SK-N-MC (cell line): ENCODE measurements at places on chromosomes 13 and 19.

DNA sequence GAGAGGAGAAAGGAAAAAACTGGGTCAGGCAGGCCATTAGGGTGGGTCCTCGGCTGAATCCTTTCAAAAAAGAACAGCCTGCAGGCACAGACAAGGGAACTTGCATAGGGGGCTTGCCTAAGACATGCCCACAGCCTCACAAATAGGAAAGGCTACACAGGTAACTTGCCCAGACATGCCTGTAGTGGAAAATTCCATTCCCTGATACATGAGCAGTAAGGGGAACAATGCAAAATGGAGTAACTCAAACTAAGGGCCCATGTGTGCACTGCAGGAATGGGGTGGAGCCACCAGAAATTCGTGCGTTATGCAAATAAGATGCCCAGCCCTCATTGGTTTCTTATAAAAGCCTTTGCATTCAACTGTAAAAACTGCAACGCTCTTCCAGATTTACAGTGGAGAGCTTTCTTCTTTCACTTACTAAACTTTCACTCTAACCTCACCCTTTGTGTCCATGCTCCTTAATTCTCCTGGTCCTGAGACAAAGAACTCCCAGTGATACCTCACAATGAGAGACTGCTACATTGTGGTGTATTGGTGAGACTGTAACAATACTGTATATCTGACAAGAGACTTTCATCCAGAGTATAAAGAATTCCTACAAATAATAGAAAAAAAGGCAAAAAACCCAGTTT lies 59.5 kb upstream of the SLITRK1 start:
- DNase-seq, result no peak

- DNase-seq, result no peak
Observed at GRCh38 chr13:112777637-112778406, 88.0 kb downstream of the ATP11A start.

- DNase-seq, result no peak
Observed at GRCh38 chr19:2251106-2252054, 2.3 kb downstream of the AMH start.

- DNase-seq, result peak; percentile 62
Observed at GRCh38 chr19:31529121-31529520, 179.9 kb upstream of the TSHZ3 start.

DNA sequence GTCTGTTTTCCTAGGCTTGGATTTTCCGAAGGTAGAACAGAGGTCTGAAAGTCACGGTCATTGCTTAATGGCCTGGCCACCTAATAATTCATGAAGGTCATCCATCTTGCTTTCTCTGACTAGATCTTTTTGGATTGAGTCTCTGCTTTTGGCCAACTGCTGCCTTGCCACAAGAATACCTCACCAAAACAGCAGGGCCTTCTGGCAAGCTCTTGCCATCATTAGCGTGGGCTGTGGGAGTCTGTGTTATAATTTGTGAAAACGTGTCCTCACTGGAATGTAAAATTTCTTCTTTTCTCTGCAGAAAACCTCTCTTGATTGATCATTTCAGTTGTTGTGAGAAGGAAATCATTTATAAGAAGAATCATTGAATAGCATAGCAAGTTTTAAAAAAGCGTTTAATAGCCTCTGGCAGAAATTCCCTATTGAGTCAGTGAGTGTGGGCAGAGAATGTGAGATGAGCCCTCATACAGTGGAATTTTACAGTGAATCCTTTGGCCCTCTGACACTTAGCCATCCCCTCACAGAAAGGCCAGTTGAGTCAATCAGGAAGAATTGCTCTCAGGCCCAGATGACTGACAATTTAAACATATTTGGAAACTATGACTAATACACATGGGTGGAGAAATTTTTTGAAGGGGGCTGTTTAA lies 43.2 kb upstream of the ERICH6B start:
- no peak for DNase-seq

- no peak for DNase-seq
Observed at GRCh38 chr13:110394371-110394841, 87.3 kb downstream of the COL4A2 start.

DNA sequence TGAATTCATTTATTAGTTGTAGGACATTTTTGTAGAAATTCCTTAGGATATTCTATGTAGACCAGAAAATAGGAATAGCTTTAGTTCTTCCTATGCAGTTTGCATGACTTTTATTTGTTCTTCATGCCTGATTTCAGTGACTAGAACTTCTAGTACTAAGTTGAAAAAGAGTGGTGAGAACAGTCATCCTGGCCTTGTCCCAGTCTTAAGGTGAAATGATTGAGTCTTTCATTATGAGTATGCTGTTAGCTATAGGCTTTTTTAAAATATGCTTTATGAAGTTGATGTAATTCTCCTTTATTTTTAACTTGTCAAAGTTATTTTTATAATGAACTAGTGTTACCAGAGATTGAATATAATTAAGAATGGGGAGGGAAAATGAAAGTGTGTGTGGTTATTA lies 690.1 kb upstream of the KLHL1 start:
- DNase-seq, result no peak

- DNase-seq, result no peak
Observed at GRCh38 chr19:38869160-38869835, 8.8 kb downstream of the RINL start.

GRCh38 chr13:98325724-98326123 lies 148.7 kb upstream of the RNF113B start:
- DNase-seq, result no peak

DNA sequence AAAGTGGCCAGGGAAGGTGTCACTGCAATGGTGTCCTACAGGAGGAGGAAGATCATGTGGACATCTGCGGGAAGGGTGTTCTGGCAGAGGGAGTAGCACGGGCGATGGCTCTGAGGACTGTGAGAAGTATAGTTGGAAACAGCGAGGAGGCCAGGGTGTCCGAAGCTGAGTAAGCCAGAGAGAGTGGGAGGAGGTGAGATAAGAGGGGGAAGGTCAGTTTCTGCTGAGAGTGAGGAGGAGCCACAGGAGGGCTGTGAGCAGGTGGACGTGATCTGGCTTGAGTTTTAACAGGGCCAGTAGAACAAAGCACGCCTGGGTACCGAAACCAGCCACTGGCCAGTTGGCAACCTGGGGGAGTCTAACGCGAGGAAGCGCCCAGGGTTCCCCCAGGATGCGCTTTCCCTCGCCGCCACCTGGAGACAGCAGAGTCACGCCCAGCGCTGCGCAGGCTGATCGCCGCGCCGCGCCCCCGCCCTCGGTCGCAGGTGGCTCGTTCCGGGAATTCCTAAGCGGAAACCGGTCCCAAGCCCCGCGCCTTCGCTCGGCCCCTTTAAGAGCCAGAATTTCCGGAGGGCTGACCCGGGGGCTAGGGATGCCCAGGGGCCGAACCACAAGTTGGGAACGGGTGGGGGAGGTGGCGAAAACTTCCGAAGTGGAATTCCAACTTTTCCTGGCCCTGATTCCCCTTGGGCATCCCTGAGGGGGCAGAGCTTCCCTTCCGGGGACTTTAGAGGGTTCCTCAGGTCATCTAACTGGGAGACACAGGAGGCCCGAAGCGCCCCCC lies 1.1 kb upstream of the LSR start:
- DNase-seq, result no peak

- no peak for DNase-seq
Observed at GRCh38 chr13:75550159-75550567, 572 bp downstream of the UCHL3 start.

GRCh38 chr13:38090913-38091312 lies 221.3 kb upstream of the TRPC4 start:
- no peak for DNase-seq

GRCh38 chr13:106635616-106636015 lies 67.7 kb upstream of the ARGLU1 start:
- no peak for DNase-seq

DNA sequence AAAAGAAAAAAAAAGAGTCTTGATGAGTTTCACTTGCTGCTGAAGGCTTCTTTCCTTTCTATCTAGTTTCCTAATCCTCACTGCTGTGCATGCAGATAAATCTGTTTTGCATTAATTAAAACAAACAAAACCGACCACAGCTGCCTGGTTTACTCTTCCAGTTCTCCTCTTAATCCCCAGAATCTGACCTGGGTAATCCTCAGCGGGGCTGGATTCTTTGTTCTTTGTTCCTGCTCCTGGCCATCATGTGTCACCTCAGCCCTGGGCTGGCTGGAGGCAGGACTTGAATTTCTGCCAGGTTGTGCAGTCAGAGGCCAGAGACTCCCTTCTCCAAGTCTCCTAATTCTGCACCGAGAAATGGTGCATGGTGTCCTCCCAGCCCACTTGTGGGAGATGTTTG lies 52.2 kb upstream of the CYP4F8 start:
- DNase-seq, result no peak

DNA sequence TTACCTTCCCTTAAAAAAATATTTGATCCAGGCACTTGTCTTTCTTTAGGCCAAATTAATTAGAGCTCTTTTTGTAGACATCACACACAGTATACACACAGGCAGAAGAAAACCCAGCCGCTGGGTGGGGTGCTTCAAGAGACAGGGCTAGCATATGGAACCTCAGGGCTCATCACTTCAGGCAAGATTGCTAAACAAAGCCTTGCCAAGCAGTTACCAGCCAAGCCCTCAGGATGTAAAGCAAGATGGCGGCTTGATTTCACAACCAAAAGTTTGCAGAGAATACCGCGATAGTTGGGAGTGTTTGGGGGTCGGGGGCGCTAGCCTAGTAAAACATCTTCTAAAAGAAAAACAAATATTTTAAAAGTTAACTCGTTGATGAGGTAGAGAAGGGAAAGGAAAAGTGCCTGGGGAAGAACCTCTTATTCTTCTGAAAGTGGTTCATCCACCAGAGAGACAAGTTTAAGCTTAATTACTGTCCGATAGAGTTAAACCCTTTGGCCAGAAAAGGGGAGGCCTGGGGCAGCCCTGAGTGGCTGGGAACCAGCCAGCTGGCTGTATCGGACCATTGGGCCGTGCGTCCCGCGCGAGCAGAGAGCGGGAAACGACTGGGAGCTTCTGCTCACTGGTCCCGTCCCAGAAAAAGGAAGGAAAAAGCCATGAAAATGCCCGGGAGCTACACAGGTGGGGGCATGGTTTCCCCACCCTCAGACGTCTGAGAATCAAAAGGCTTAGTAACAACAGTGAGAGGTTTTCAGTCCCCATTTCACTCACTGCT lies 254.9 kb upstream of the PCDH20 start:
- no peak for DNase-seq

DNA sequence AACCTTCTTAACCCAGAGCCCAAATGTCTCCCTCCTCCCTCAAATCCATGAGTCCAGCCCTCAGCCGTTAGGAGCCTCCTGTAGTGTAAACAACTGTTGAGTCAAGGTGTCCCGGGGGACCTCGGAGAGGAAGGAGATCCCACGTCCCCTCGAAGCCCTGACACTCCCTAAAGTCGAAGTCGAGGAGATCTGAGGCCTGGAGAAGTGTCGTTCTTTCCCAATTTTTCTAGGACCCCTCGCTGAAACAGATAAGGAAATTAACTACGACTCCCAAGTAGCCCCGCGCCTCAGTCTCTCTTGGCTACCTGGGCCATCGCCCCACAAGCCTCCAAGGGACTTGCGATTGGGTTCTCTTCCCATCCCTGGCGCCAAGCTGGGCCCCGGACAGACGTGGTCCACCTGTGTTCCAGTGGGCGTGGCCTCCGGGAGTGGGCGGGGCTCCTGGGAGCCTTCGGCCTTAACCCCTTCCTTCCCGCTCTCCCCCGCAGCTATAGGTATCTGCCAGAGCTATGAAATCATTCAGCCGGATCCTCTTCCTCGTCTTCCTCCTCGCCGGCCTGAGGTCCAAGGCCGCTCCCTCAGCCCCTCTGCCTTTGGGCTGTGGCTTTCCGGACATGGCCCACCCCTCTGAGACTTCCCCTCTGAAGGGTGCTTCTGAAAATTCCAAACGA lies 869 bp downstream of the GFY start:
- no peak for DNase-seq

- DNase-seq, result no peak
Observed at GRCh38 chr13:32587811-32588170, 1.5 kb downstream of the PDS5B start.

DNA sequence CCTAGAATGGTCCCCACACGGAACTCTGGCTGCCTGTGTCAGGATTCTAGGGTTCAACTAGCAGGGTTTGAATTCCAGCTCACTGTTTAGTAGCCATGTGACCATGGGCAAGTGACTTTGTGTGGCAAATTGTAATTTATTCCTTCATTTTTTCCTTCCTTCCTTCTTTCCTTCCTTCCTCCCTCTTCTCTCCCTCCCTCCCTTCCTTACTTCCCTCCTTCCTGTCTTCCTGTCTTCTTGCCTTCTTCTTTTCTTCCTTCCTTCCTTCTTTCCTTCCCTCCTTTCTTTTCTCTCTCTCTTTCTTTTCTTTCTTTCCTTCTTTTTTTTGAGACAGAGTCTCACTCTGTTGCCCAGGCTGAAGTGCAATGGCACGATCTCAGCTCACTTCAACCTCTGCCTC lies 8.5 kb upstream of the DENND1C start:
- no peak for DNase-seq

DNA sequence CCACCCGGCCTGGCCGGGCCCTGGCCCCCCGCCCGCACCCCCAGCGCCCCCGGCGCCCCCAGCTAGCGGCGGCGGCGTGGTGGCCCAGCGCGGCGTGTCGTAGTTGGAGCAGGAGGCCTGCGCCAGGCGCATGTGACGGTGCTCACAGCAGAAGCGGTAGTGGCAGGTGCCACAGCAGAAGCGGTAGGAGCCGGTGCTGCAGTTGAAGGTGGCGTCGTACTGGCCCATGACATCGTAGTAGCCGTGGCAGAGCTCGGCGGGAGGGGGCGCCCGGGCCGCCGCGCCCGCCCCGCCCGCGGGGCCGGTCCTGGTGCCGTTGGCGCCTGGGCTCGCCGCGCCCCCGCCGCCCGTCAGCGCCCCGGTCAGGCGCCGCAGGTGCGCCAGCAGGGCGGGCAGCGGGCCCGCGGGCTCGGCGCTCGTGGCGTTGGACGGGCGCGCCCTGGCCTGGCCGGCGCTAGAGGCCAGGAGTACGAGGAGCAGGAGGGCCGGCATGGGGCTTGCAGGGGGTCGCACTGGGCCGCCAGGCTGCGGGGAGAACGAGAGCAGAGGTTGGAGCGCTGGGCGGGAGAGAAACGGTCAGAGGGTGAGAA lies 633 bp downstream of the SHISA7 start:
- no peak for DNase-seq

DNA sequence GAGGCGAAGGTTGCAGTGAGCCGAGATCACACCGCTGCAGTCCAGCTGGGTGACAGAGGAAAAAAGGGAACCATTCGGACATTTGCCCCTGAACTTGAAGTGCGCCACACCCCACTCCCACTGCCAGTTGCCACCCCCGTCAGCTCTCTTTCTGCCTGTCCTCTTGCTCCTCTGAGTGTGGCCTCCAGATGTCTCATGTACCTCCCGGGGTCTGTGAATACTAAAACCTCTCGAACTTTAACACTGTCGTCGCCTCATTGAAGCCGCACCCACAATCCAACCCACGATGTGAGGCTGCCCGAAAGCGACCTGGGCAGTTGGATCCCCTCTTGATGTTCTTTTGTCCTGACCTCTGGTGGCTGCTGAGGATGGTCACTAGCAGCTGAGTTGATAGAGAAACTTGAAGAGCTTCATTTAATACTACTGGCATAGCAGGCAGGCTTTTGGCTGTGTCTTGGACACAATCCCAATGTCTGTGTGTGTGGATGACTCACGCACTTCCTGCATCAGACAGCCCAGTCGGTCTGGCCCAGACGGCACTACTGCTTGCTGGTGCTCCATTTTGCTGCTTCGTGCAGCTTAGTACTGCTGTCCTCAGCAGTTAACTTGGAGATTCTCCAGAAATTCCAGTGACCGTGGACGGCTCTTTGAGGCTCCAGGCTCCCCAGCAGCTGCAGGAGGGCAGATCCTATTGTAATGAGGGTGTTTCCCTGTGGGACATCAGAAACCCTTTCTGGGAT lies 4.2 kb downstream of the FPR3 start:
- no peak for DNase-seq

GRCh38 chr13:98746968-98747367 lies 5.5 kb downstream of the SLC15A1 start:
- DNase-seq, result no peak
